AG08396 (cell line): ENCODE measurements at places on chromosomes 12 and 14.

- DNase-seq: peak; percentile 48
These were observed 1.8 kb upstream of the LRFN5 start for GRCh38 chr14:41604721-41605531.

GRCh38 chr14:105863296-105864108 is 337.1 kb downstream of the TMEM121 start:
- DNase-seq: no peak

- no peak for DNase-seq
These were observed 41.4 kb upstream of the PPFIA2 start for GRCh38 chr12:81800298-81801148.

DNA sequence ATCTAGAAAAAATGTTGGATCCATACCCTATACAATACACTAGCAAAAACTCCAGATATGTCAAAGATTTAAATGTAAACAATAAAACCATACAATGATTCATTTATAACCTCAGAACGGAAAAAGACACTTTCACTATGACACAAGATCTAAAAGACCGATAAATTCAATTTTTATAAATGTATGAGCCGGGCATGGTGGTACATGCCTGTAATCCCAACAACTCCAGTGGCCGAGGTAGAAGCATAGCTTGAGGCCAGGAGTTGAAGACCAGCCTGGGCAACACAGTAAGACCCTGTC is 2.5 kb upstream of the SOS2 start:
- DNase-seq: no peak

- no peak for DNase-seq
These were observed 90.8 kb downstream of the SLC38A1 start for GRCh38 chr12:46177837-46178608.

- no peak for DNase-seq
These were observed 127.0 kb downstream of the NPAS3 start for GRCh38 chr14:33065634-33066033.

DNA sequence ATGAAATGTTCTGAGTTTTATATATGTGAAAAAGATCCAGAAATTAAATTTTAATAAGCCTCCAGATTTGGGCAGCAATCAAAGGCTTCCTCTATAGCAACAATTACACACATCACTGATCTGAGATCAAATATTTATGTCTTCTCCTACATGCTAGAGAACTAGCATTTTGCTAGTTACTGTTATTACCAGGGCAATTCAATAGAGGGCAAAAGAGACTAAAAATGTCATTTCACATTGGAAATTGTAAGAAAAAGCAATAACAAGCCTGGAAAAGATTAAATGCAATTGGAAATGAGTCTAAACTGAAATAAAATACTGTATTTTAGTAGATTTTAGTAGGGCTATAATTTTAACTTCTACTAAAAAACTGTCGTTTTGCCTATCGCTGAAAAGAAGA is 32.6 kb upstream of the ANO6 start:
- DNase-seq: peak; percentile 33

GRCh38 chr12:125201940-125202339 is 136.7 kb downstream of the AACS start:
- no peak for DNase-seq

DNA sequence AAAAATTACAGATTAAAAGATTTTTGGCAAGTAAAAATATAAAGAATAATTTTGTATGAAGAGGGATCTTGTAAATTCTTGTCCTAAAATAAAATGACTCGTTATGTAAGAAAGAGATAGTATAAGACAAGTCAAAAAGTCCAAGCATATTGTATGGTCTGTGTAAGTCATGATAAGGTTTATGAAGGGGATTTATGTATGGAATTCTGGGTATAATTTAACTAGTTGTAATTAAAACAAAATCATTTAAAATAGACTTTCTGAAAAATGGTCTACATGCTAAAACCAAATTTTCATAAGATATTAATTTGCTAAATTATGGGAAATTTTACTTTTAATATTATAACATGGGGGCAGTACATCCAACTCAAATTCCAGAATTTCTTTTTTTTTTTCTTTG is 17.6 kb upstream of the PEX5 start:
- DNase-seq: no peak

GRCh38 chr12:105983622-105984320 is 155.0 kb downstream of the NUAK1 start:
- peak; percentile 44 for DNase-seq

DNA sequence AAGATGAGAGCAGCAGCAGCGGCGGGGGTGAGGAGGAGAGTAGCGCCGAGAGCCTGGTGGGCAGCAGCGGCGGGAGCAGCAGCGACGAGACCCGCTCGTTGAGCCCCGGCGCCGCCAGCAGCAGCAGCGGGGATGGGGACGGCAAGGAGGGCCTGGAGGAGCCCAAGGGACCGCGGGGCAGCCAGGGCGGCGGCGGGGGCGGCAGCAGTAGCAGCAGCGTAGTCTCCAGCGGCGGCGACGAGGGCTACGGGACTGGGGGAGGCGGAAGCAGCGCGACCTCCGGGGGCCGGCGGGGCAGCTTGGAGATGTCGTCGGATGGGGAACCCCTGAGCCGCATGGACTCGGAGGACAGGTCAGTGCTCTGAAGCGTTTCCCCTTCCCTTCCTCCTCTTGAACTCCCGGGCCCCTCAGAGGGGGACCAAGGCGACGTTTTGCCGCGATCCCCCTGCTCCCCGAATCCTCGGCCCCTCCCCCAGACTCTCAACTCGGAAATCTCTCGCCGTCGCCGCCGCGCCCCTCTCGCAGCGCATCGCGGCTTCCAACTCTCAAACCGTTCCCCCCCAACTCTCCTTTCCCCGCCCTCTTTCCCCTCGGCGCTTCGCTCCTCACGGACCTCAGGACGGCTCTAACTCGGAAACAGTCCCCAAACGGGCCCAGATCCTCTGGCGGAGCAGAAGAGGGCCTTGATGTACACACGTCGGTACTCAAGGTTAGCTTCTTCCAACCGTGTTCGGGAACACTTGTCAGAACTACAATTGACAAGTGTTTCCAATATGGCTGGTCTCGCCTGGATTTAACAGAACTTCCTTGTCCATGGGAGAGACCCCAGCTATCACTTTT is 947 bp downstream of the AEBP2 start:
- peak; percentile 65 for DNase-seq

GRCh38 chr14:94392510-94392935 is 4.1 kb upstream of the SERPINA1 start:
- DNase-seq: no peak
